Cardiac muscle cell (in vitro differentiated cells and primary cell): ENCODE measurements at places on chromosomes 4 and X. TPM values are rescaled to one million over a fixed set of nuclear protein-coding genes. Genes with fewer than 3 reads are reported as not detected.

GTPBP6 gene
- 59.2 and 79.2 TPM in 2 replicates for polyA plus RNA-seq

ETDB gene
- polyA plus RNA-seq, result not detected in 2 replicates

NAP1L5 gene
- polyA plus RNA-seq, result 2.6 and 5.1 TPM in 2 replicates

GUF1 gene
- 19.5 and 25.1 TPM in 2 replicates for polyA plus RNA-seq

NCAPG gene
- 5.4 and 24.3 TPM in 2 replicates for polyA plus RNA-seq

FATE1 gene
- polyA plus RNA-seq, result not detected in 2 replicates

CABS1 gene
- 0.55 TPM in 1 of 2 replicates, not detected in the other for polyA plus RNA-seq

POF1B gene
- 0.76 TPM in 1 of 2 replicates, not detected in the other for polyA plus RNA-seq

CFP gene
- polyA plus RNA-seq, result 0.13 TPM in 1 of 2 replicates, not detected in the other

WDR17 gene
- 0.77 TPM in 1 of 2 replicates, not detected in the other for polyA plus RNA-seq

MAOB gene
- 2.6 and 6.3 TPM in 2 replicates for polyA plus RNA-seq

CSAG1 gene
- polyA plus RNA-seq, result not detected in 2 replicates

CT55 gene
- not detected in 2 replicates for polyA plus RNA-seq

HTN1 gene
- not detected in 2 replicates for polyA plus RNA-seq

NAT8L gene
- 5.5 and 6.6 TPM in 2 replicates for polyA plus RNA-seq

GABRG1 gene
- polyA plus RNA-seq, result not detected in 2 replicates

AMELX gene
- polyA plus RNA-seq, result not detected in 2 replicates

MAP7D2 gene
- 0.05 and 1.0 TPM in 2 replicates for polyA plus RNA-seq

VCX2 gene
- polyA plus RNA-seq, result not detected in 2 replicates

TMEM31 gene
- 1.7 and 1.8 TPM in 2 replicates for polyA plus RNA-seq

SPON2 gene
- 0.98 and 1.2 TPM in 2 replicates for polyA plus RNA-seq

AMBN gene
- polyA plus RNA-seq, result not detected in 2 replicates

TLR10 gene
- 0.06 TPM in 1 of 2 replicates, not detected in the other for polyA plus RNA-seq

SAT1 gene
- polyA plus RNA-seq, result 127 and 290 TPM in 2 replicates

FGFBP2 gene
- polyA plus RNA-seq, result not detected in 2 replicates

RNF212 gene
- polyA plus RNA-seq, result 1.7 and 7.1 TPM in 2 replicates

SPANXN4 gene
- polyA plus RNA-seq, result not detected in 2 replicates

NKAP gene
- polyA plus RNA-seq, result 5.6 and 6.9 TPM in 2 replicates

MAGEB10 gene
- polyA plus RNA-seq, result not detected in 2 replicates

UGT2B17 gene
- polyA plus RNA-seq, result not detected in 2 replicates

GPR34 gene
- 0.24 and 0.34 TPM in 2 replicates for polyA plus RNA-seq

F8A2 gene
- not detected in 2 replicates for polyA plus RNA-seq

AFP gene
- 9.1 TPM in 1 of 2 replicates, not detected in the other for polyA plus RNA-seq

TMPRSS11F gene
- polyA plus RNA-seq, result not detected in 2 replicates

C4orf36 gene
- polyA plus RNA-seq, result 0.83 TPM in 1 of 2 replicates, not detected in the other

SLC9B2 gene
- 14.5 and 20.0 TPM in 2 replicates for polyA plus RNA-seq

SSX2B gene
- not detected in 2 replicates for polyA plus RNA-seq

KIF4A gene
- 4.7 and 22.7 TPM in 2 replicates for polyA plus RNA-seq

PHF8 gene
- polyA plus RNA-seq, result 9.4 and 12.3 TPM in 2 replicates

TXK gene
- 0.93 TPM in 1 of 2 replicates, not detected in the other for polyA plus RNA-seq

BCAP31 gene
- 189 and 269 TPM in 2 replicates for polyA plus RNA-seq

ADH6 gene
- 0.72 TPM in 1 of 2 replicates, not detected in the other for polyA plus RNA-seq

FAM114A1 gene
- 32.2 and 33.1 TPM in 2 replicates for polyA plus RNA-seq

POLN gene
- 8.5 and 9.0 TPM in 2 replicates for polyA plus RNA-seq

DDX3X gene
- 79.4 and 95.5 TPM in 2 replicates for polyA plus RNA-seq

MGAT4D gene
- not detected in 2 replicates for polyA plus RNA-seq

GPR119 gene
- polyA plus RNA-seq, result not detected in 2 replicates

PIGA gene
- polyA plus RNA-seq, result 6.6 and 6.7 TPM in 2 replicates

ALAS2 gene
- polyA plus RNA-seq, result 1.6 and 5.1 TPM in 2 replicates

ARX gene
- polyA plus RNA-seq, result 0.07 TPM in 1 of 2 replicates, not detected in the other

BMP3 gene
- 0.02 TPM in 1 of 2 replicates, not detected in the other for polyA plus RNA-seq

RHOXF2 gene
- polyA plus RNA-seq, result 0.39 and 0.41 TPM in 2 replicates

HSFX1 gene
- polyA plus RNA-seq, result 2.6 and 3.5 TPM in 2 replicates

ATP10D gene
- 5.5 and 7.9 TPM in 2 replicates for polyA plus RNA-seq

FBXW7 gene
- polyA plus RNA-seq, result 18.5 and 19.7 TPM in 2 replicates

NIPAL1 gene
- 2.1 and 5.5 TPM in 2 replicates for polyA plus RNA-seq

ACOX3 gene
- polyA plus RNA-seq, result 19.1 and 31.0 TPM in 2 replicates

DCAF12L1 gene
- not detected in 2 replicates for polyA plus RNA-seq
